ENCODE measurements at places on chromosomes 1 and 21. TPM values are rescaled to one million over a fixed set of nuclear protein-coding genes. Genes with fewer than 3 reads are reported as not detected.
A peak's percentile ranks its signal among the peaks of the same experiment; 100 is the strongest.

- peak; percentile 56 for DNase-seq
Observed at GRCh38 chr1:198253668-198254067, 96.9 kb downstream of the NEK7 start.

GRCh38 chr1:23657659-23658275 lies 33.8 kb upstream of the RPL11 start:
- DNase-seq = peak; percentile 19

- DNase-seq = no peak
Observed at GRCh38 chr1:243422362-243422761, 166.5 kb downstream of the SDCCAG8 start.

DNA sequence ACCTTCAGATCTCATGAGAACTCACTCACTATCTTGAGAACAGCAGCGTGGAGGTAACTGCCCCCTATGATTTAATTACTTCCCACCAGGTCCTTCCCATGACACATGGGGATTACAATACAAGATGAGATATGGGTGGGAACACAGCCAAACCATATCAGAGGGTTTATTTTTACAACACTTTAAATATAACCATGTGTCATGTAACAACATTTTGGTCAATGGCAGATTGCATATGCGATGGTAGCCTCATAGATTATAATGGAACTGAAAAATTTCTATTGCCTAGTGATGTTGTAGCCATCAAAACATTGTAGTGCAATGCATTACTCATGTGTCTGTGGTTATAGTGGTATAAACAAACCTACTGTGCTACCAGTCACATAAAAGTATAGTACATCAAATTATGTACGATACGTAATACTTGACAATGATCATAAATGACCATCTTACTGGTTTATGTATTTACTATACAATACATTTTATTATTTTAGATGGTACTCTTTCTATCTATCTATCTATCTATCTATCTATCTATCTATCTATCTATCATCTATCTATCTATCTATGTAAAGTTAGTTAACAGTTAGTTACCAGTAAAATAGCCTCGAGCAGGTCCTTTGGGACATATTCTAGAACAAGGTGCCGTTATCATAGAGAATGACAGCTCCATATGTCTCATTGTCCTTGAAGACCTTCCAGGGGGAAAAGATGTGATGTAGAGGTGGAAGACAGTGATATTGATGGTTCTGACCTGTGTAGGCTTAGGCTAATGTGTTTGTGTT lies 12.6 kb upstream of the S100B start:
- DNase-seq = no peak

DNA sequence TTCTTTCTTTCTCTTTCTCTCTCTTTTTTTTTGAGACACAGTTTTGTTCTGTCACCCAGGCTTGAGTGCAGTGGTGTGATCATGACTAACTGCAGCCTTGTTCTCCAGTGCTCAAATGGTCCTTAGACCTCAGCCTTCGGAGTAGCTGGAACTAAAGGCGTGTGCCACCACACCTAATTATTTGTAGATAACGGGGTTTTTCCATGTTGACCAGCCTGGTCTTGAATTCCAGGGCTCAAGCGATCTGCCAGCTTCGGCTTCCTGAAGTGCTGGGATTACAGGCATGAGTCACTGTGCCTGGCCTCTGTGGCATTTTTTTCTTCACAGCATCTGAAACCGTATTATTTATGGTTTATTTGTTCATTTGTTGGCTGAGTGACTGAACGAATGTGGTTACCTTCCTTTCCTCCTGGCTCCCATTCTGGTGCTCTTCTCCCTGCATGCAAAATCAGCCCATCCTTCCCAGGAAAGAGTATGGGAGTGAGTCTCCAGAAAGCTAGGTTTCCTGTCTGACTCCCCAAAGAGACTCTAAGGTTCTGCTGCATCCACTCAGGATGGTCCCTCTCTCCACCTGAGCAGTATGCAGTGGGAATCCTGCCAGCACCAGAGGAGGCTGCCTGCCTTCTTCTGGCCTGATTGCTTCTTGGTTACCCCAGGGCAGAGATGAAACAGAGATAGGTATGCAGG lies 155.0 kb upstream of the BEND5 start:
- peak; percentile 85 for DNase-seq

DNA sequence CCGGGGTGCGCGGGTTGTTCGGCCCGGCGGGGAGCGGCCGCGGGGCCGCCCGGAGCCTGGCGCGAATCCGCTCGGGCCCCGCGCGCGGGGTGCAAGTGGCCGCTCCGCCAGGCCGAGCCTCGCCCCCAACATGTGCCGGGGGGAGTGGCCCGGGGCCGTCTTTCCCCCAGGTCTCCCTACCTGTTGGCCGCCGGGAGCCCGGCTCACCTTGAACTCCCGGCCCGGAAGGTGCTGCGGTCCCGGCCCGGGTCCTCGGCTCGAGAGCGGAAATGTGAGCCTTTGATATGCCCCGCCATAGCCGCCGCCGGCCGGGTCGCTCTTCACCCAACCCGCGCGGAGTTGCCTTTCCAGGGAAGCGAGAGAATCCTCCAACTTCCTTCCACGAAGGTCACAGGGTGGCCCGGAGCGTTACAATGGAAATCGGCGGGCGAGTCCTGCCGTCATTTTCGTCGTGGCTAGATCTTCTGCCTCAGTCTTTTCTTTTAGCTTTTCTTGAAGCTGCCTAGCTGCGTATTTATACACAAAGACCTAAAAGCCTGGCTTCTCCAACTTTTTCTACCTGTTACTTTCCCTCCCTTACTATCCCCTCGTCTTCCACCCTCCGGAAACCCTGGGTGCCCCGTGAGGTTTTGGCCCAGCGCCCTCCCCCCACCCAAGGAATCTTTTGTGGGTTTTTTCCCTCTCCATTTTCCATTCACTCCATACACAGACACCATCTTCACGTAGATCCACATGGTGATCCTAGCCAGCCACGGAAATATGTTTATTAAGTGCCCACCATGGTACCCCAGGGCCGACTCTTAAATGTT lies 867 bp downstream of the PTGFRN start:
- no peak for DNase-seq

Gene S100A3
- 5.2 TPM for total RNA-seq

DNA sequence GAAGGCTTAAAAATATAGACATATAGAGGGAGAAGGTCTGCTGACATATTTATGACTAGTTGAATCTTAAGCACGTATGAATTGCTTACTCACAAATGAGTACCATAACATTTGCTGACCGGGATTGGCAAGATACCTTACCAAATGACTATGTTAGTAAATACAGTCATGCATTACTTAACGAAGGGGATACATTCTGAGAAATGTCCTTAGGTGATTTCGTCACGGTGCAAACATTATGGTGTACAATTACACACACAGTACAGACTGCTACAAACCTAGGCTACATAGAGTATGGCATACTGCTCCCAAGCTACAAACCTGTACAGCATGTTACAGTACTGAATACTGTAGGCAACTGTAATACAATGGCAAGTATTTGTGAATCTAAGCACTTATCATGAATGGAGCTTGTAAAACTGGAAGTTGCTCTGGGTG lies 19.4 kb upstream of the UBE2U start:
- peak; percentile 77 for DNase-seq

DNA sequence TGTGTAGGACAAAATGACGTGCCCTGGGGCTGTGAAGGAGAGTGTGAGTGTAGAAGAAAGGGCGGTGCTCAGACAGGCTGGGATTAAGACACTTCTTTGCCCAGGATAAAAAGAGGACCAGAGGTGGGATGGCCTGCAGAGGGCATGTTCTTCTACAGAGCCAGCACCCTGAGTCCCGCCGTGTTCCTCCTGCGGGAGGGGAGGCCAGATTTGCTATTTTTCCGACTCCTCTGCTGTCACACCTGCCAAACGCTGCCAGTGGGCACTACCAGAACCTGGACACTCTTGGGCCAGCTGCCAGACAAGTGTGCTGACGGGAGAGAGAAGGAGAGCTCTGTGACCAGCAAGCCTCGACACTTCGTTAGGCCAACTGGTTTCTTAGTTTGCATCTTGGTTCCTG lies 206.4 kb downstream of the PLD5 start:
- DNase-seq = no peak

GRCh38 chr1:1889090-1889750 lies 1.7 kb downstream of the GNB1 start:
- DNase-seq = no peak

- DNase-seq = no peak
Observed at GRCh38 chr21:23861911-23862504, 1745.3 kb downstream of the MRPL39 start.

Gene MYOC
- total RNA-seq = 0.10 TPM

Gene ATP6V1G3
- not detected for total RNA-seq

DNA sequence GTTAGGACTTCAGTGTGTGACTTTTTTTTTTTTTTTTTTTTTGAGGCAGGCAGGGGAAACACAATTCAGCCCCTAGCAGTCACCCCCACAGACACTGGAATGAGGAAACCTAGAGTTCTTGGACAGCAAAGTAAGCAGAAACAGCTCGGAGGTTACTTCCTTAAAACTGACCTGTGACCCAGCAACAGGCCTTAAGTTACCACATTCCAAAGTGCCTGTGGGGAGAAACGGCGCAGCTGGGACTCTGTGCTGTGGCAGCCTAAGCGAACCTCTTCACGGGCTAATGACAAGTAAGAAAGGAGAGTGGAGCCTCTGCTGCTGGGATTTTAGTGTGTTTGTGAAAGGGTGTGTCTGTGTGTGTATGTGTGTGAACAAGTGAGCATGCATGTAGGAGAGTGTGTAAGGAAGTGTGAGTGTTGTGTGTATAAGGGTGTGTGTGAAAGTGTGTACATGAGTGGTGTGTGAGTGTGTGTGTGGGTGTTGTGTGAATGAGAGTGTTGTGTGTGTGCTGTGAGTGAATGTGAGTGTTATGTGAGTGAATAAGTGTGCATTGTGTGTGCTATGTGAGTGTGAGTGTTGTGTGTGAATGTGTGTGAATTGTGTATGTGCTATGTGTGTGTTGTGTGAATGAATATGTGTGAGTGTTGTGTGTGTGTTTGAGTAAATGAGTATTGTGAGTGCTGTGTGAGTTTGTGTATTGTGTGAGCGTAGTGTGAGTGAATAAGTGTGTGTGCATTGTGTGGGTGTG lies 180.8 kb downstream of the BRINP2 start:
- DNase-seq = peak; percentile 58

Gene C1QC
- not detected for total RNA-seq

Gene NR5A2
- total RNA-seq = not detected

DNA sequence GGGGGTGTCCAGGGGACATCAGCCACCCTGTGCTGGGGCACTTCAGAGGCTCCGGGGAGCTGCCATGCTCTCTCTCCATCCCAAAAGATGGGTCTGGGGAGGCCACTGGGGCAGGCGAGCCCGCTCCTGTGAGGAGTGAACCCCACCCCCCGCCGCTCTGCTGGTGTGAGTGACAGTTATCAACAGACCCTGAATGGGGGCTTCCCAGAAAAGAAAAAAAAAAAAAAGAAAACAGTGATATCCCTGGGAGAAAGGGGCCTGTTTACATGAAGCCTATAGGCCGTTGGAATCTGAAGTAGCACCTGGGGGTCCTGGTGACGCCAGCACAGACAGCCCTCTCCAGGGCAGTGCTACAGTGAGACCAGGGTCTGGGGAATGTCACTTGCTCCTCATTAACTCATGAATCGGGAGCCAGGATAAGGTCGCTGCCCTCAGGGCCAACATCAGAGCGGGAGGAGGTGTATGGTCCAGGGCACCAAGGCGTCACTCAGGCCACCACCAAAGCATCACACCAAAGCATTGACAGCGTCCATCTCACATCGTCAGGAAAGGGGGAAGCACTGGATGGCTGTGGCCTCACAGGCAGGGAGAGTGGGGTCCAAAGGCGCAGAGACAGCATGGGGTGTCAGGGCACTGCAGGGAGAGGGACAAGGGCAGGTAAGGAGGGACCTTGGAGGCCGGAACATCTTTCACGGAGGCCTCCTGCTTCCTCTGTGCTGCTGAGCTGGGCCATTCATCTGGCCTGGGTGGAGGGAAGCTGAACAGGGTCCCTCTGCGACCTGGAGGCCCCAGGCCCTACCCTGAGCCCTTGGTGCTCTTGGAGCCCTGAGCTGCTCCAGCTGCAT lies 8.4 kb upstream of the NPHP4 start:
- DNase-seq = no peak

GRCh38 chr1:240399381-240399780 lies 212.6 kb downstream of the GREM2 start:
- DNase-seq = peak; percentile 38

- no peak for DNase-seq
Observed at GRCh38 chr21:31893851-31894415, 21.1 kb downstream of the HUNK start.

Gene NOTCH2
- 159 TPM for total RNA-seq

Gene RNU1-1
- total RNA-seq = under 0.01 TPM

DNA sequence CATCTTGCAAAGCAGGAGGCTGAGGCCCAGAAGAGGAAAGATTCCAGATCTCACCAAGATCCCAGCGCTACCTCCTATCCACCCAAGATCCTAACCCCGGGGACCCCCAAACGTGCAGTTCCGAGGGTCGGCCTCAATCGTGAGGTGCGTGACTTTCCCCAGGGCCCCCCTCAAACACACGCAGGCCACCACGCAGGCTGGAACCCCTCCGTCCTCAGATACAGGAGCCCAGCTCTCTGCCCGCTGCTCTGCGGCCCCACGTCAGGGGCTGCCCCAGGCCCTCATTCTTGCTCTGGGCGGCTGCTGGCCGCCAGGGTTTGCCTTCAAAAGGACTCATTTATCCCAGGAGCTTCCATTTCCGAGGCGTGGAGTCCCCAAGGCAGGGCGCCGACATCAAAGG lies 39.9 kb downstream of the KRTAP10-1 start:
- DNase-seq = no peak

- DNase-seq = no peak
Observed at GRCh38 chr1:100528871-100529270, 9.1 kb upstream of the GPR88 start.

Gene CFAP45
- total RNA-seq = 0.25 TPM

DNA sequence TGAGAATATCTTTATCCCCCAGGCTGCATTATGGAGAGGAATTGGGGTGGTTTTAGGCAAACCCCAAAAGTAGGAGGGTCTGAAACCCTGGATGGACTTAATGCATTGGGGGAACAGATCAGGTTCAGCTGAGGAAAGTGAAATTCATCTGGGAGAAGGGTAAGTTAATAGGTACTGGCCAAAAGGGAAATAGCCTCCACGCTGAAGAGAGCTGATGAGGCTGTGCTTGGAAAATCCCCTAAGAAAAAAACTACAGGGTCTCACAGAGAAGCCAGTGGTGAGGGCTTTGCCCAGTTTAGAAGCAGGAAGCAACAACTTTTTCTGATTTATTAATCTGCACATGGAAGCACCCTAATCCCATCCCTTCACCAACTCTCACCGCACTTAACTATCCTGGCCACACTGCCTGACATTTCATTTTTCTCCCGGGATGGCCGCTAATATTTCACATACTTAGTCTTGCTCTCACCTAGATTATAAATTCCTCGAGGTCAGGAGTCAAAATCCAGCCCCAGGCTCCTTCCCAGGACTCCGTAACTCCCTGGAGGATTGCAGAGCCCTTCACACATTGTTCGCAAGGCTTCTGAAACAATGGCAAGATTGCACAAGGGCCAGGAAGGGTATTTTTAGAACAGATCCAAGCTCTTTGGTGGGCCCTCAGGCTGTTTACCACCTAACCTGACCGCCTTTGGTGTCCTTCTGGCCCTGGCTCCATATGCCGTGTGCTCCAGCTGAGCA lies 60.9 kb upstream of the TARBP1 start:
- DNase-seq = no peak

DNA sequence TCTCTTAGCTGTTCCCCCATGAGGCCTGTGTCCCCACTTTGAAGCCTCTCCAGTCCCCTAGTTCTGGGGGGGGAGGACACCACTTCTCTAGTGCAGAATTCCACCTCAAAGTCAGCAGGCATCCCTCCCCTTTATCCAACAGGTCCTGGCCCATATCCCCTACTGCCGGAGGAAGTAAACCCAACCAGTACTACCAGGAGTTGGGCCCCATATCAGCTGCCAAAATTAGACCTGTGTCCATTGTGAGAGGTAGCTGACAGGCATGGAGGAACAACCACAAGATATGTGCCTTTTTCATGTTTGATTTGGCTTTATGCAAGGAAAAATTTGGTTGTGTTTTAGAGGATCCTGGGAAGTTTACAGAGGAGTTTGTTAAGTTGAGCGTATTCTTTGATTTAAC lies 22.1 kb upstream of the SLC6A9 start:
- DNase-seq = no peak

Gene HLX
- total RNA-seq = 0.35 TPM

Data from renal cortical epithelial cell (primary cell).